Hepatic stellate cell (primary cell): ENCODE measurements at places on chromosomes 3 and 15.

- no peak for DNase-seq
Observed at GRCh38 chr15:58994906-58995453, 7.5 kb downstream of the RNF111 start.

DNA sequence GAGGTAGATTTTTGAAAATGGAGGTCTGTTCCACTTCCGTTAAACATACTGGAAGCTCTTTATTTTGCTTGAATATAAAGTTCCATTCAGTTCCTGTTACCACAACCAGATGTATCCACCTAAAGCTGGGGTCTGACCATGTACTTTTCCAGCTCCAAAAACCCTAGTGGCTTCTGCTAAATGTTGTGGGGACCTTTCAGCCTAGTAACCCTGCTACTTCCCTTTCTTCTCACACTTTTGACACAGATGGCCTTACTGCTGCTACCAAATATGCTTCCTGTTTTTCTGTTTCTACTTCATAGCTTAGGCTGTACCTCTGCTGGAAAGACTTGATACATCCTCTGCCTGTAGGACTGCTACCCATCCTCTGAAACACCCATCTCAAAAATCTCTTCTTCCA, 87.8 kb downstream of the COL6A6 start:
- DNase-seq: no peak

- no peak for DNase-seq
Observed at GRCh38 chr3:194277104-194277785, 73.9 kb downstream of the CPN2 start.

- no peak for DNase-seq
Observed at GRCh38 chr3:190504354-190505125, 9.3 kb upstream of the IL1RAP start.

DNA sequence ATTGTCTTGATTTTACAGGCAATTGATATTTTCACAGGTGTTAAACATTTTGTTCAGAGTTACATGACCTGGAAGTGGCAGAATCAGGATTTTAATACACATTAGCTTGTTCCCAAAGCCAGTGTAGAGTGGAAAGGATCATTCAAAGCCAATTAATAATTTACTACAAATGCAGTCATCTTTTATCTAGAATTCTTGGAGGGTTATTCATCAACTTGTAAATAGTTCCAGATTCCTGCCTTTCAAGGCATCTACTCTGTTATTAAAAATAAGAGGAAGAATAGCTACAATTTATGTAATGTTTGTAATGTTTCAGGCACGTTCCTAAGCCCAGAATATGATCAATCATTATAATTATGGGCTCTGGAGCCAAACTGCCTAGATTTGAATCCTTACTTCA, 358.5 kb downstream of the ZNF385D start:
- peak; percentile 9 for DNase-seq

GRCh38 chr15:43989938-43990337, 163.1 kb downstream of the WDR76 start:
- no peak for DNase-seq

- peak; percentile 58 for DNase-seq
Observed at GRCh38 chr3:42749753-42750231, 23.3 kb downstream of the CCDC13 start.

GRCh38 chr3:52278510-52279069, at the start of gene WDR82:
TSS of gene WDR82 (minus strand) at chr3:52278649. CDS start at chr3:52278361, 288 bp downstream.
- DNase-seq: peak; percentile 94

DNA sequence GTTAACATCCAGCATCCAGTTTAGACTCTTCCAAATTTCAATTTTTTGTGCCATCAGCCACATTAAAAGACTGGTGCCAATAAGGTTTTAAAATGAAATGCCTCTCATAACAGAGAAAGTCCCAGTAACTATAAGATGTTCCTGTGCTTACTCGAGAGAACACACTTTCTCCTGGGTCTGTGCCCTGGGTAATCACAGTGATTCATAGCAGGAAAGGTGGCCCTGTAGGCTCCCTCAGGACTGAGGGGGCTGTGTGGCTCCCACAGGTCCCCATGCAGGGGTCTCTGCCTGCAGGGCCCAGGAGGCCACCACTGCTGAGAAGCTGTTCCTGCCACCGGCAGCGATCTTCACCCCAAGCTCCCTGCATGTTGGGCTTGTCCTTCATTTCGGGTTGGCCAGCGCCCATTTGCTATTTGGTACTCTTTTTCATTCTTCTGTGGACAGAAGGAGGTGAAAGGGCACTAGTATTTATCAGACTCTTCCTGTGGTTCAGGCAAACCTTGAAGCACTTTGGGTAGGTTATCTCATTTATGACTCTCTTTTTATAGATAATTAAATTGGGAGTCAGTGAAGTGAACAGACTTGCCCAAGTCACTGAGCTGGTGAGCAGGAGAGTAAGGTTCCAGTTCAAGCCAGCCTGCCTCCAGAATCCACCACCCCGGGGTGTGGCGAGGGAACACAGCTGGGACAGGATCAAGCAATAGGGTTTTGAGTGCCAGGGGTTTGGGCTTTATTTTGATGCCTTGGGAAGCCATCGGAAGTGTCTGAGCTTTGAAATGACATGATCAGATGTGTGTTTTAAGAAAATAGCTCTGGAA, 44.2 kb upstream of the PLXNA1 start:
- DNase-seq: no peak

- no peak for DNase-seq
Observed at GRCh38 chr3:125032683-125033082, 23.1 kb downstream of the HEG1 start.
